ENCODE measurements at places on chromosomes 5 and 9.

DNA sequence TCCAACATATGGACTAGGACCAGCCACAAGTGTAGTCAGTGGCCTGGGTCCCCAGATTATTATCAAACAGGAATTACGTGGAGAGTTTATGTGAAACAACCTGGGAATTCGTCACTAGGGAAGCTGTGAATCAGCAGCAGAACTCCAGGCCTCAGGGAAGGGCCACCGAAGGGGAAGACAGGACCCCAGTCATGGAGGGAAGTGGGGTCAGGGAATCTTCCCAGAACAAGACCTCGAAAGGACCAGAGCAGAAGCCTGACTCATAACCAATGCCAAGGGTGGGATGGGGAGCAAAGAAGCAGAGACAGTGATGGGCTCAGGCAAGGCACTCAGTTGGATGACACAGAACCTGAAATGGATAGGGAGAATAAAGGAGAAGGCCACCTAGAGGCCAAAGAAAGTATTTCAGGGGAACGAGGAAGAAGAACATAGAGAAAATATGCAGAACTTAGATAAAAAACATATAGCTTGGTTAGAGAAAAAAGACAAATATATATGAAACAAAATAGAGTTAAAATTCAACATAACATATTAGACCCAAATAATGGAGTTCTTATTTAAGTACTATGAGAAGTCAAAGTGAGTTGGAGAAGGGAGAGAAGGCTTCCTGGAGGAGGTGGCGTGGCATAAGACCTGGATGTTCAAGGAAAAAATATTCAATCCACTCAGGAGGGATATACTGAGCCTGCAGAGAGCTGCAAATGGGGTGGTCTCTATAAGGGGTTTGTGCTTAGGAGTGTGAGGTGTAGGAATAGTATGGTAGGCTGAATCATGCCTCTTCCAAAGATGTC is 66.7 kb upstream of the CAST start:
- DNase-seq, result no peak

GRCh38 chr9:94909250-94909894 is 182.9 kb downstream of the AOPEP start:
- no peak for DNase-seq

DNA sequence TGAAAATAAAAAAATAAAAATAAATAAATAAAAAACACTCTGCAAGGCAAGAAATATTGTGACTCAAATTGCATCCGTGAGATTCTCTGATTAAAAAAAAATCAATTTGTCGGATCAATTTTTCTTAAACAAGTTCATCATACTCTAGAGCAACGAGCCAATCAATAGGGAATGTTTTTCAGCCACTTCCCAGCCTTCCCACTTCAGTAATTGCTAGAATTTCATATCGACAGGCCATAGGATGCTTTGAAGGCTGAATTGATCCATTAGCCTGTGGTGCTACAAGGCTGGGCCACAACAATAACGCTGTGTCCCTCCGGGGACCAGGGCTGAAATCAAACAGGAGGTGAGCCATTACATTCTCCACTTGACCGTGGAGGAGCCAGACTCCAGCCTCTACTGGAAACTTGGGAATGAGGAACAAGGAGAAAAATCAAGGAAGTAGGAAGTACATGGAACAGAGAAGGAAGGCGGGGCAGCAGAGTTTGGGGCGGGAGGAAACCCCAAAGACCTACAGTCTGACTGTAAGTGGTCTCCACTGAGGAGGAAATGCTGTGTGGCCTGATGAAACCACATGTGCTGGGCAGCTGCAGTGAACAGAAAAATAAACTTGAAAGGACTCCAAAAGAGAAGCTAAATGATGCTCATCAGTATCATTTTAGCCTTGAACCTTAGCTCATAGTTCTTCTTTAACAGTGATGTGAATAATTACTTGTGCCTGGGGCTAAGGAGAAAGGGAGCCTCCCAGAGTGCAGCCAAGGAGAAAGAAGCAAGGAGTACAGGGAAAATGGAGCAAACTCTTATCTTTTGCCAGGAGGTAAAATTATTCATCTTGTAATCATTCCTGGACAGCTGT is 308.6 kb downstream of the TLE1 start:
- no peak for DNase-seq

GRCh38 chr9:114442022-114442421 is 54.2 kb upstream of the AKNA start:
- DNase-seq, result peak; percentile 65

DNA sequence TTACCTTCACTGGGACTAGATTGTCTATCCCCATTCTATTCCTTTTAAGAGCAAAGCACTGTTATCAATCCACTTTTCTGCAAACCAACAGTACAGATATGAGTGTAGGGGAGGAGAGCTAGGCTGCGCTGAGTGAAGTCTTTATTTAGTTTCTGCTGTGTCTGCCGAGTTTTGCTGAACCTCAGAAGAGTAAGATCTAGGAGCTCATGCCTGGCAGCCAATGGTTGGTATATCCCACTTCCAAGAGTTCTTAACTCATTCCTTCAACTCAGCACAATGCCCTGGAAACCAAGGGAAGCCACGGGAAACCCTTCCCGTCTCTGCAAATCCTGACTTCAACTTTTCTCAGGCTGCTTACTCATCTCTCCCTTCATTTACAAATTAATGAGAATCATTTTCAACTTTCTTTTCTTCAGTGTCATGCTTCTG is 58.0 kb upstream of the JAK2 start:
- DNase-seq, result no peak

DNA sequence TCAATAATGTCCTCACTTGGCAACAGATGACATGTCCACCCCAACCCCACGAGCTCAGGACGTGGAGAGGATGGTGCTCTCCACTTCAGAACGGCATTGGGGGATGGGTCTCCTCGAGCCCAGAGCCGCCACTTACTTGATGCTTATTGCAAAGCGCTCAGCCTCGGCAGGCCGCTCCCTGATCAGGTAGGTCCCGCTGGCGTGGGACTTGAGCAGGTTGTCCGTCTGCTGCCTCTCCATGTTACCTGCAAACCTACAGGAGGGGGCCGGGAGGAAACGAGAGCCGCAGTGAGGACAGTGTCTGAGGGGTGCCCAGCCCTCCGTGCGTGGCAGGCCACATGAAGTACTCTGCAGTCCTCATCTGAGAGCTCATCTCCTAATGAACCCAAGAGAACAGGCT is 36.6 kb upstream of the SARDH start:
- no peak for DNase-seq
